Osteocyte (in vitro differentiated cells): ENCODE measurements at places on chromosomes 6 and 20.

- DNase-seq, result no peak
Measured at GRCh38 chr20:61391812-61392520, 139.9 kb downstream of the CDH4 start.

DNA sequence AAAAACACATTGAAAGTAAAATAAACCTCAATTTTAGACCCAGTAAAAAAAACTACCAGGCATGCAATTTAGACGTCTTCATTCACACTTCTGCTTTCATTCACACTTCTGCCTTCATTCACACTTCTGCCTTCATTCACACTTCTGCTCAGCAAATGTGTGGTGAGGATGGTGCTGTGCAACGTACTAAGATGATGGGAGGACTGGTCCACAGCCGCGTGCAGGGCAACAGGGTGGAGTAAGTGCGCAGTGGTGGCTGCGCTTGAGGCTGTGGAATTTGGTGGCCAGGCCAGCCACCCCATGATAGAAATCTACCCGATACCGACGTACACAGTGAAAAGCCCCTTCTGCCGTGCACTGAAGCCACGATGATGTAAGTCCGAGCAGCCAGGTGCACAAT, 114.3 kb upstream of the CD93 start:
- no peak for DNase-seq

- no peak for DNase-seq
Measured at GRCh38 chr6:117229870-117230269, 35.5 kb upstream of the VGLL2 start.

DNA sequence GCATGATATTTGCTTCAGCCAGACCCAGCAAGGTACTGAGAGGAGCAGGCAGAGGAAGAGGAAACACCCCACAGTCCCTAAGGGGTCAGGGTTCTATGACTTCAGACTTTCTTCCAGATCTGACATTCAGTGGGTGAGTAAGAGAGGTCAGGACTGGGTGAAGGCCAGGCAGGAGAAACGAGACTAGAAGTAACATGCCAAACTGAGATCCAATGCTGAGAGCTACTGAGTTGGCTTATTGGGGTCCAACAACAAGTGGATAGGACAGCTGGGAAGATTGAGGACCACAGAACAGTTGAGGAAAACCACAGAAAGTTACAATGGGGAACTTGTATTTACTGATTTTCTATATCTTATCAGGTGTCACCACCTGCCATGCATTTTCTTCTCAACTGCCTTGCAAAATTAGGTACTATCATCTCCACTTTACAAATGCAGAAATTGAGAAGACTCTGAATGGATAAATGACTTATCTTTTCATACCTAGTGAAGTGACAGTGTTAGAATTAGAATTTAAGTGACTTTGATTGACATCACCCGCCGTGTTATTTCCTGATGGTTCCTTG, 43.8 kb upstream of the HIVEP1 start:
- DNase-seq, result no peak

GRCh38 chr6:168804331-168804730, 363.3 kb downstream of the SMOC2 start:
- no peak for DNase-seq

GRCh38 chr6:15402406-15403045, 156.7 kb downstream of the JARID2 start:
- no peak for DNase-seq

DNA sequence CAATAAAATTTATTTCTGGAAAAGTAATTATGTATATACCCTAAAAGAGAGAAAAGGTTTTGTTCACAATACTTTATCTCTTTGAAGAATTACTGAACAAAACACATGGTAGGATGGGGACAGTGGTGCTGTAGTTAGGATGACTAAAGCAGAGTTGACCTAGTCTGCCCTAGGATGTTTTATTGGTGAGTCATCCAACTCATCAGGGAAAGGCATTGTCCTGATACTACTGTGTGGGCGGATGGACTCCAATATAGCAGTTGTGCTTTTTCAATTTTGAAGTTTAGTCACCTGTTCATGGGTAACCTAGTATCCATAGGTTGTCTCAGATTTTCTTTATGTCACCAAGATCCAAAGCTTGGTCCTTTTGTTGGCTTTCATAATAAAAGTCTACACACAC, 53.3 kb upstream of the EYS start:
- no peak for DNase-seq

DNA sequence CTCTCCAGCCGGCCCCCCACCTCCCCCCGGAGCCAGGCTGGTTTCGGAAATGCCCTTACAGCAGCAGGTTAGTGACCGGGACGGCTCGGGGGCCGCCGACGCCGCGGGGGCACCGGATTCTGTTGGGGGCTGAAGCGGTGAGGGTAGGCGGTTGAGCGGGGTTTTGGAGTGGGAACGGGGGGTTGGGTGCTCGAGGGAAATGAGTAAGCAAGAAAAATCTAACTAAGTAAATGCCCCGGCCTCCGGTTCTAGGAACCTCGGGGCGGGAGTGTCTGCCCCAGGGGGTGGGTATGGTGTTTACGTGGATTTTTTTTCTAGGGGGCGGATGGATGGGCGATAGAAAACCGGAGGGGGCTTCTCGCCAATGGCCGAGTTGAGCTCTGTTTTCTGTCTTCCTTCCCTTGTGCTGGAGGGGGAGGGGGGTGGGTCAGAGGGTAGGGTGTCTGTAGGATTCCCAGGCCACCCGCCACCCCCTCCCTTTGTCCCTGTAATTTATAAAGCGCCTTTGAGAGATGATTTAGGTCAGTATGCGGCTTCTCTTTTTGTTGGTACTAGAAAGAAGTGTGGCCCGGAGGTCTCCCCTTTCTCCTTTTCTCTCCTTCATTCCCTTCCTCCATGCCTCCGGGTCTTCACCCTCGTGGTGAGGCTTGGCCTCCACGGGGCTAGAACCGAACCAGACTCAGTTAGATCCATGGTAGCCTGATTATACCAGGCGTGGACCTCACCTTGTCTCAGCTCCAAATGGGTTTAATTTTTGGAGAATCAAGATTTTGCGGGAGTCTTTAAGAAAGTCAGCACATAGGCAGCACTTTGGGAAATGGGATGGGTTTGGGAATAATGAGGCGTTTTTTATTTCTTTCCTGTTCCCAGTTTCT, 2.3 kb downstream of the E2F3 start:
- DNase-seq, result no peak

- DNase-seq, result peak; percentile 60
Measured at GRCh38 chr20:47998736-47999135, 213.5 kb upstream of the SULF2 start.

DNA sequence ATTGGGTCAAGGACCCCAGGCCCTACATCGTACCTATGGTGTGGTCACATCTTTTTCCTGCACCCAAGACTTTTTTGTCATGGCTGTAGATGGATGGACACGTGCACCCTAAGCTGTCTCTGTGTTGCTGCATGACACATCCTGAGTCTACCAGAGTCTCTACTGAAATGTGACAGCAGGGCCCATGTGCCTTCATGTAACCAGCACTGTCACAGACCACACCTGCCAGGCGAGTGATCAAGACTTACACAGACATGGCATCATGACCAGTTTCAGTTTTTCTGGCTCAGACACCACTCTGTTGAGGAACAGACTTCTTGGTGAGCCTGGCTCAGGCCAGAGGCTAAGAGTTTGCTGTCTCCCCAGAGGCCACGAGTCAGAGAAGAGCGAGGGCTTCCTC, 7.6 kb downstream of the PRND start:
- no peak for DNase-seq

DNA sequence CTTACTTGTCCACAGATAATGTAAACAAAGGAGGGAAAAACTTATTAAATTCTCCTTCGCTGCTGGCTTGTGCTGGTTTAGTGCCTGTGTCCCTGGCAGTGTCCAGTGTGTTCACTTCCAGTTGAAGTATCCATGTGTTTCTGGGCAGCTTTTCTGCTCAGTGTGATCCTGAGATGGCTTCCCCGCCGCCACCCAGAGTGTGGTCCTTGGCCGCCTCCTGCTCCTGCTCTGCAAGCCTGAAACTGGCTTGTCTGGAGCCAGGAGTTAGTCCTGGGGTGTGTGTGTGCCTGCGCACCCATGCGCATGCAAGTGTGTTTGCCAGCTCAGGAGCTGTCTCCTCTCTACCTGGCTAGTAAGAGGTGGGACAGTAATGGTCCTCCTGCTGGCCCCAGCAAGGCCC, 7.2 kb downstream of the BTBD3 start:
- no peak for DNase-seq

DNA sequence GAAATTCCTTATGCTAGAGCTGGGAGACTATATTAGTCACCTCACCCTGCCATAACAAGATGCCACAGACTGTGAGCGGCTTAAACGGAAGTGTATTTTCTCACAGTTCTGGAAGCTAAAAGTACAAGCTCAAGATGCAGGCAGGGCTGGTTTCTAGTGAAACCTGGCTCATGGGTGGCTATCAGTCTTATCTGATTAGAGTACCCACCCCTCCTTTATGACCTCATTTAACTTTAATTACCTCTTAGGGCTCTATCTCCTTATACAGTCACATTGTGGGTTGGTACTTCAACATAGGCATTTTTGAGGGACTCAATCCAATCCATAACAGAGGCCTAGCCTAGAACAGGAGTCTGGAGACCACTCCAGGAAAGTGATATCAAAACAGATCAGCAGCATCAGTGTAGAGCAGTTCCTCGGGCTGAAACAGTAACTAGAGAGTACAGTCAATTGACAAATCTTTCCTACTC, 2.3 kb upstream of the SNRNP48 start:
- no peak for DNase-seq

- DNase-seq, result no peak
Measured at GRCh38 chr6:4381381-4381780, 246.0 kb upstream of the ECI2 start.

GRCh38 chr20:59945175-59945574, 5.0 kb downstream of the FAM217B start:
- no peak for DNase-seq

GRCh38 chr20:53786071-53786444, 192.4 kb upstream of the ZNF217 start:
- no peak for DNase-seq

GRCh38 chr20:45456632-45457031, 12.9 kb upstream of the WFDC2 start:
- no peak for DNase-seq

- no peak for DNase-seq
Measured at GRCh38 chr6:109877028-109878004, 100.8 kb upstream of the GPR6 start.

DNA sequence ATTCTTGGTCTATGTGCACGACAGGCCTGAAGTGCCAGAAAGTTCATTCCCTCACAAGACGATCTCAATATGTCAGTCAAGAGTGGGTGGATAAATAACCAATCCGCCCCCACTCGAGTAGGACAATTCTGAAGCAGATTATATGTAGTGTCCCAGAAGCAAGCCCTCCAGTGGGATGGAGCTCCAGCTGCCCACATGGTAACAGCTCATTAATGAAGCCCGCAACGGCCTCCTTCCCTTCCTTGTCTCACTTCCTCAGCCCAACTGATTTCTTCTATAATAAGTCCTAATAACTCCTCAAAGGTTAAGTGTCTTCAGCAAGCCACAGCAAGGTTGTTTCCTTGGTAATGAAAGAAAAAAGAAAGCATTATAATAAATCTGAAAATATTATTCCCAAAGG, 82.1 kb upstream of the F13A1 start:
- DNase-seq, result no peak
